Left cardiac atrium (tissue), 4 donors: ENCODE measurements at places on chromosomes 3 and 15.

DNA sequence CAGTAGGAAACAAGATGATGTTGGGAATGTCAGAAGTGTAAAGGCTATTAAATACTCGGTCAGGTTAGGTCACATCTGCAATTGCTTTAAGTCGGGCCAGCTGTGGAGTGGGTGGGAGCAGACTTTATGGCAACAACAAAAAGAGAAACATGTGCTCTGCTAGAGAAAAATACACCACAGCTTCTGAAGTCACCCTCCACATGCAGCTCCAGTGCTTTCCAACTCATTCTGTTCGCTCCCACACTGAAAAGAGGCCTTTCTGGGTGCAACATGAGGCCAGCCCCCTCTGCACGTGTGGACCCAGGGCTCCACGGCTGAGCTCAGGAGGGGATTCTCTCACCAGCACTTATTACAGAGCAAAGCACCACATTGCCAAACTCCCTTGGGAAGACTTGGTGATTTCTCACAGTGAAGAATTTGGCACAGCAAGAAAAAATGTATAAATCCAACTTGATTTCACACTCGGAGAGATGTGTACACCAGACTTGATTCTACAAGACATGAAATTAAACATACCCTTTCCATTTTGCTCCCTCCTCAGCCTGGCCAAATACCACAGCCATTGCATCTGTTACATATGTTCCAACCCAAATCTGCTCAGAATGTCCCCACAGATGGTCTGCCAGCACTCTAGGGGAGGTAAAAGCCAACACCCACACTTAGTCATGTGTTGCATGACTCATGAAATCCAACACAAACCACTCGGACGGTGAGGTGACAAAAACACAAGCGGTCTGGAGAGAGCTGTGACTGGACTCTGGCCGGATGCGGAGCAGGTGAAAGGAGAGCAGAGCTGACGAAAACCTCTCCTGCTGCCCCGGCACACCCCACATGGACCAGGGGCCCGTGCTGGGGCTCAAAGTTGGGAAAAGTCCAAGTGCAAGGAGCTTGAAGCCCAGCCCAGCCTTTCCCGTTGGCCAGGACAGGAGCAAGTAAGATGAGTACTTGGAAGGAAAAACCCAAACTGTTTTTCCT is 74.6 kb downstream of the ITGB5 start:
- DNase-seq: peak; percentile 74

DNA sequence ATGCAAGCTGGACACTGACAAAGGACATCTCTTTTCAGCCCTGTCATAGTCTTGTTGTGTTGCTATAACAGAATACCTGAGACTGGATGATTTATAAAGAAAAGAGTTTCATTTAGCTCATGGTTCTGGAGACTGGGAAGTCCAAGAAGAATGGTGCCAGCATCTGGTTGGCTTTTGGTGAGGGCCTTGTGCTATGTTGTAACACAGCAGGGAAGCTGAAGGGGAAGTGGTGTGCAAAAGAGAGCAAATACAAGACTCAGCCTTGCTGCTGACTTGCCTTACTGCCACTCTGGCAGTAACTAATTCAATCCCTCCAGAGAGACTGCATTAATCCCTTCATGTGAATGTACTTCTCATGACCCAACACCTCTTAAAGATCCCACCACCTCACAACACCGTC is 356.3 kb upstream of the PROK2 start:
- DNase-seq: no peak

GRCh38 chr3:122946185-122946584 is 81.4 kb downstream of the SEMA5B start:
- no peak for DNase-seq

- DNase-seq: no peak
These were observed 143.6 kb downstream of the NAALADL2 start for GRCh38 chr3:175002732-175003143.

DNA sequence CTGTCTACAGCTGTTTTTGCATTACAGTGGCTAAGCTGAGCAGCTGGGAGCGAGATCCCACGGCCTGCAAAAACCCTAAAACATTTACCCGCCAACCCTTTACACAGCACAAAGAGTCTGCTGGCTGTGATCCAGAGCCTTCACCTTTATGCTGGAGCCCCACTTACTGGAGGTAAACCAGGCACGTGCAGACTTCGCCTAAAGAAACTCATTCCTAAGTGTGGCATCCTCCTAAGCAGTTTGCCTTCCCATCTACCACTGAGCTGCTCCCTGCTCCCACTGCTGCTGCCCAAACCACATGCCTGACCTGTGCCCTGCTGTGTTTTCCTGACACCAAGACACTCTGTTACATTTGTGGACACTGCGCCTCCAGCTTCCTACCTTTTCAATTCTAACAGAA is 53.0 kb downstream of the CHSY1 start:
- no peak for DNase-seq

GRCh38 chr3:143383421-143383820 is 263.9 kb downstream of the CHST2 start:
- no peak for DNase-seq

GRCh38 chr3:65284961-65285360 is 597.2 kb upstream of the ADAMTS9 start:
- DNase-seq: no peak

- no peak for DNase-seq
These were observed 205.6 kb downstream of the TBC1D2B start for GRCh38 chr15:77871852-77872371.

- DNase-seq: no peak
These were observed 129.8 kb downstream of the MEIS2 start for GRCh38 chr15:36970522-36970921.

DNA sequence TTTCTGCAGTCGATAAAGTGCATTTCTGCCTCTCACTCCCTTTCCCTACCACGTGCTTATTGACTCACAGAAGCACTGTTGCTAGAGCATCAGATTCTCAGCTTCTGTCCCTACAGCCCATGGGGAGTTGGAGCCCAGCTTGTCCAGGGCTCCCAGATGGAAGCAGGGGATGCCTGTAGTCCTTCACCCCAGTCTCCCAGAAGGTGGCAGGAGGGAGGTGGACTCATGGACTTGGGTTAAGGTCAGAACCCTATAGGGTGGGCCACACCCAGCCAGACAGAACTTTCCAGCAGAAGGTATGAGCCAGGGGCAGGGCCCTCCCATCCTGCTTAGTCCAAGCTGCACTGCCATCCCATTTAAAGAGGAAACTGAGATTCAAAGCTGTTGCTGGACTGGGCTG is 33.1 kb upstream of the SEMA3F start:
- no peak for DNase-seq

DNA sequence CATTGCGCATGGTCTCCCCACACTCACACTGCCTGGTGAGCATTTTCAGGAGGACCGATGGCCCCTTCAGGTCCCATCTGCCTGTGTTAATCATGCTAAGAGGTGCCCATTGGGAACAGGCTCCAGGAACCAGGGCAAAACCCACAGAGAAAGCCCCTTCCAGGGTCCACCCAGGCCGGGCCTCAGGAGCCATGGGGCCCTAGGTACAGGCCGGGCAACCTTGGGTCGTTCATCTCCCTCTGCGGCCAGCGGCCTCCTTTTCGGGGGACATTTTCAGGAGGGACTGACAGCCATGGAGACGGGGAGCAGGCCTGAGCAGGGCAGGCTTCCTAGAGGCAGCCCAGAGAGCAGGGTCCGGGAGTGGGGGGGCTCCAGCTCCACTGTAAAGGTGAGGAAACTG is 68.0 kb upstream of the TAMM41 start:
- DNase-seq: no peak

DNA sequence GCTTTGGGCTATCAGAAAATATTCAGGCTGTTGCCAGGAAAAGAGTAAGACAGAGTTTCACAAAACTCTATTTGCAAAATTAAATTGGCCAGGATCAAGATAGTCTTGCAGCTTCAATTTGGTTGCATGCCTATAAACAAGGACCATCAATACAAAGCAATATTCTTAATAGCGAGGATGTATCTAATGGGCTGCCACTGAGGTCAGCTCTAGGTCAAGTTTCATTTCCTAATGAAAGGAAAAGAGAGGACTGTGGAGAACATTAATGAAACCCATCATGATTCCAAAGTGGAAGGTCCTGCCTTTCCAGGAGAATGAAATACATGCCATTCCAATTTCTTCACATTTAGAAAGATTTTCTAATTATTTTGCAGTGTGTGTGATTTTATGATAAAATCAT is 273.5 kb downstream of the AGBL1 start:
- no peak for DNase-seq

GRCh38 chr3:48571938-48572337 is 8.4 kb upstream of the UCN2 start:
- DNase-seq: no peak

GRCh38 chr15:82950746-82951370 is 1.7 kb downstream of the HOMER2 start:
- no peak for DNase-seq
